ENCODE measurements at places on chromosomes 5 and 9.

DNA sequence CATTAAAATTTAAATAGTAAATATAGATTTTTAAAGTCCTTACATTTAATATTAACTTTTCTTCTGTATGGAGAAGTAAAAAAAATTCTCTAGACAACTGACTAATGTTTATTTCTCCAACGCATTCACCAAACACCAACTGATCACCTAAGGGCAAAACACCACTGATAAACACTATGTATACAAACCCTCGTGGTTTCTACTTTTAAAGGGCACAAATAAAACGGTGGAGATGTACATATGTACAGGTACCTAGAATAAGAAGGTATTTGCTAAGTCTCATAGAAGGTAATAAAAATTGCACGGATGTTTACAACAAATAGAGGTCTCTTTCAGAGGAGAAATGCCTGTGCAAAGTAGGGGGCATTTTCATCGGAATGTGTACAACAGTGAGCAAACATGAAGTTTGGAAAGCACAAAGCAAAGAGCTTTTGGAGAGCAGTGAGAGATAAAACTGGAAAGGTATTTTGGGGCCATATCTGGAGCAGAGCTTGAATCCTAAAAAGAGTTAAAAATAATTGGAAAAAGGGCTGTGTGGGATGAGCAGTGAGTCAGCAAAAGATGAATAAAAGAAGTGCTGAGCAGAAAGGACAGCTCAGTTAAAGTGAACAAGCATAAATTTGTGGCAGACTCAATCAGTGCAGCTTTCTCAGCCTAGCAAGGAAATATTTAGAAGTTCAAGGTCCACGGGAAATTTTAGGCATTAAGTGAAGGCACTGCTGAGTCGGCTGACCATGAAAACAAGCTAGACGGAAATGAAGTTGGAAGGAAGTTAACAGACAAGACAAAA lies 160.0 kb downstream of the TMEM161B start:
- no peak for DNase-seq

DNA sequence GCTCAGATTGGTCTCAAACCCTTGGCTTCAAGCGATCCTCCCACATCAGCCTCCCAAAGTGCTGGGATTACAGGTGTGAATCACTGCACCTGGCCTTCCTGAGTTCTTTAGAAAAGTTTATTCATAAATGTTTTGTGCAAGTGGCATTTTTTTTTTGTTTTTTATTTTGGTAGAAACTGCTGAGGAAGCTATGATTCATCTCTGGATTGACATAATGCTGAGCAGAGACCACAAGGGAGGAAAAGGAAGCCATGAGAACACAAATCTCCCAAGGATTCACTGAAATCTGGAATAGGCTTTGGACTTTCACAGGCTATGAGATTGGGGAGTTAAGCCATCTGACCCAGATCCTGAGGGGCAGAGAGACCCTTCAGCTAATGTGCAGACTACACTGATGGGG lies 3.4 kb upstream of the SLC46A2 start:
- DNase-seq: no peak

DNA sequence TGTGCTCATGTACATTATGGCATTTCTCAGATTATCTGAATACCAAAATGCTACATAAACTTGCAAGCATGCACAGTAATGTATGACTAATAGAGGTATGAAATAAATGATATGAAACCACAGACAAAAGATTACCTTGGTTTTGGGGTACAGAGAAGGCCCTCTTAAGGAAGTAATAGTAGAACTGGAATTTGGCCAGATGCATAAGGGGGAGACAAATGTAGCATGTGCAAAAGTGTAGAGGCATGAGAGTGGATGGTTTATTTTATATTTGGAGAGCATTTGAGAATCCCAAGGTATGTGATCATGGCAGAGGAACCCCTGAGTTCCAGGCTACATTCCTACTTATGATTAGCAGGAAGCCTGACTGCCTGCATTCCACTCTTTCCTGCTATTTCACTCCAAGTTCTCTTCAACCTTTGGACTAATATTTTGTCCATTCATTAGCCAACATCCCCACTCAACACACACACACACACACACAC lies 74.2 kb downstream of the MAMDC2 start:
- DNase-seq: no peak

- no peak for DNase-seq
Observed at GRCh38 chr5:111224561-111225345, 569 bp downstream of the CAMK4 start.

DNA sequence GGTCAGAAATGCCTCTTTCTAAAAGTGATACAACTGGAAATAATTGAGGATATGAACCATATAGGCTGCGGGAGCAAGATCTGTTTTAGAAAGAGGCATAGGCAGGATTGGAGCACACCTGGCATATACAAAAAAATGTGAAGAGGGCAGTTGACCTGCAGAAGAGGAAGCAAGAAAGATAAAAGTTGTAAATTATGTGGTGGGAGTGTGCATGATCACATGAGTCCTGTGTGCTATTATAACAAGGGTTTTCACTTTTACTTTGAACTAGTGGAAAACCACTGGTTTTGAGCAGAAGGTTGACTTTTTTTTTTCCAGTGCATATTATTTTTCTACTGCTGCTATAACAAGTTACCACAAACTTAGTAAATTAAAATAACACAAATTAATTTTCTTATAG lies 489.3 kb downstream of the ANXA1 start:
- no peak for DNase-seq

GRCh38 chr5:56594792-56595191 lies 220.6 kb upstream of the MAP3K1 start:
- no peak for DNase-seq

DNA sequence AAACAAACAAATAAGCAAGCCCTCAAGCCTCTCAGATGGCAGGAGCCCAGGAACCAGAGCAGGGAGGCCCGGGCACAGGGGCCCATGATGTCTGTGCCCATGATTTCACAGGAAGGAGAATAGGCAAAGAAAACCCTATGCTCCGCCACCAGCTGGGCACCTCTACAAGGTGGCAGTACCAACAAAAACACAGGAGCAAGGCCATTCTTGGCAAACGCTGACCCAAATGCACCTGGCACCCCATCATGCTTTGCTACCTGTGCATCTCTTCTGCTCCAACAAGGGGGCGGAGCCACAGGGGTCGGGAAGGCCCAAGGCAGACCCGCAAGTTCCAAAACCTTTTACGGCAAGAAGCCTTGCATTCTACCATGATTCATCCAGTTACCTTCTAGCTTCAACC lies 3.1 kb downstream of the BRD3 start:
- DNase-seq: no peak

- DNase-seq: peak; percentile 26
Observed at GRCh38 chr9:133656211-133657119, 20.3 kb downstream of the DBH start.

DNA sequence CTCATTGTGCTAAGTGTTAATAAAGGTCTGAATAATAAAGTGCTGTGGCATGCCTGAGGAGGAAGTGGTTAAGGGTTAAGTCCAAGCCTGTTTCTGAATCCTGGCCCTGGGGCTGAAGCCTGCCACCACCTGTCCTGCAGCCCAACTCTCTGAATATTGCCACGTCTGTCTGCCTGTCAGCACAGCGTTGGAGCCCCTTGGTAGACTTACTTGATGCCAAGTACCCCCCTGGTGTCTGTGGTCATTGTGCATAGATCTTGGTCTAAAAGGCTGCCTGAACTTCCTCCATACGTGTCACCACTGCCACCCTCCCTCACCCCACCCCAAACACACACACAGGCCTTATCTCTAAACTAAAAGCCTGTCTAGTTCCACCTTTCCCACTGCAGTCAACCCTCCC lies 35.4 kb upstream of the SLC2A8 start:
- no peak for DNase-seq

GRCh38 chr5:56166671-56167385 lies 66.3 kb downstream of the ANKRD55 start:
- no peak for DNase-seq

- DNase-seq: no peak
Observed at GRCh38 chr5:60492958-60493357, 207.0 kb downstream of the DEPDC1B start.

DNA sequence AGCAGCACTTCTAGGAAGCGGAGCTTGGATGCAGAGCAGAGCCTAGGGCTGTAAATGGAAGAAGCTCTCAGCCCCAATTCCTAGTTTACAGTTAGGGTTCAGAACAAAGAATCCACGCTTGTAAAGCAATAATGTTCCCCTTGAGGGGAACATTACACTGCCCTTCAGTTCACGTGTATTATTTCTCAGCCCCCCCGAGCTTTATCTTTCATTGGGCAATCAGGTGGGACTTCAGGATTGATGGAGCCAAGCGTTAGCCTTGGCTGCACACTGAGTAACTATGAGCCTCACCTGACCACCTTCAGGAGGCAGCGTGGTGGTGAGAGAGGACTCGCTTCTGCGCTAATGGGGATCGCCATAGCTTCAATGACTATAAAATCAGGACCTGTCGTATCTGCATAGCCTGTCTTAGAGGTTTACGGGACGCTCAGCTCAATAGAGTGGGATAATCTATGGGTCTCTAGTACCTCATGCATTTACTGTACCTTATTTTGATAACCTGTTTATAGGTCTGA lies 157.0 kb upstream of the RASEF start:
- no peak for DNase-seq

DNA sequence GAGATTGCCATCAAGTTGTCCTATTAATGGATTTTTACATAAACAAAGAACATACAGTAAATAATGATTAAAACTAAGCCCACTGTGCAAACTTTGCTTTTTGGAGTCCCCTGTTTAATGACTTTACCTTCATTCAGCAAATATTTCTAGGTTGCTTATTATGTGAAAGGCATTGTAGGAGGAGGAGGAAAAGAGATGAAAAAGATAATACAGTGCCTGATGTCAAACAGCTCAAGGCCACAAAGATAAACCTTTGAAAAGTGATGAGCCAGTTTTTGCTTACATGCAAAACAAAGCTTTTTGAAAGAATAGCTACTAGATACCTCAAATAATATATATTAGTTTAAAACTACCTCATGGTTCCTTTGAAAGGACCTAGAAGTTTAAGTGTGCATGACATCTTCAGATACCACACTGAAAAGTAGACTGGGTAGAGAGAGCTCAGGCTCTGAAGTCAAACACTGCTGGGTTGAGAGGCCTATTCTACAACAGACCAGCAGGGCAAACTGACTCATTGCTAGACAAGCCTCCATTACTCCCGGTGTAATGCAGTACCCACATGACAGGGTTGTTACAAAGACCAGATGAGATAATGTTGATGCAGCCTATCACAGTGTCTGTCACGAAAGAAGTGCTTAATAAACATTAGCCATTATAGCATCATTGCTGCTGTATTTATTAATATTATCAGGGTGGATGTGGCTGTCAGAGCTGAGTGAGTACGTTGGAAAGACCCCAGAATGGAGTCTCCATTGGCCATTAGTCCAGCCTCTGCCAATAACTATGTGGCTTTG lies 11.8 kb downstream of the DEPDC1B start:
- no peak for DNase-seq

DNA sequence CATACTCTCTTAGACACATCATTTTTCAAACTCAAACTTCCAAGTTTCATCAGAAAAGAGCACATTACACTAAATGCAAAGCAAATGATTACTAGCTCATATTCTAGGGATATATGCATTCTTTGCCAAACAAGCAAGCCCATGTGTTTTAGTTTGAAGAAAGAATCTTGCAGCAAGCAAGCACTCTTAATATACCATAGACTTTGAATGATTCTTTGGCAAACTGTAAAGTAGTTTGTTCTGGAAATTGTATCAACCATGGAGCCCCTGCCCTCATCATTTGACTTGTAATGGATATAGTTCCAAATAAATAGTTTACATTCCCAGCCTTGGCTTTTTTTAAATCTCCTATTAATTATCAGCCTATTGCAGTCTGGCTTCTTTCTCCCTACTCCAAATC lies 325.2 kb downstream of the NR2F1-AS1 start:
- no peak for DNase-seq

GRCh38 chr5:87872986-87873385 lies 395.7 kb downstream of the TMEM161B start:
- no peak for DNase-seq

DNA sequence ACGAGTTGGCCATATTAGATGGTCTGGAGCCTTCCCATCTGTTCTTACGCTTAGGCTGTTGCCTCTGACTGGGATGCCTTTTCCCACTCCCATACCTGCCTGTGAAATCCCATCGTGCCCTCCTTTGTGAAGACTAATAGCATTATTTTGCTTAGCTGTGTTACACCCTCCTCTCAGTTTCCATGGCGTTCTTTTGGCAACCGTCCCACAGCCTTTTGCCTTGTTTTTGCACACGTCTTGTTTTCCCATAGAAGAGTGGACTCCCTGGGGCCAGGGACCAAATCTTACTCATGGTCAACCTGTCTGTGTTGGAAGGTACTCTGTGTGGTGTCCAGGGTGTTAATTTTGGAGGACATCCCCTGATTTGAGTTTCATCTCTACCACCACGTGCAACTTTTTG lies 242.1 kb downstream of the HSPA4 start:
- DNase-seq: no peak

- no peak for DNase-seq
Observed at GRCh38 chr5:83095957-83096539, 18.7 kb downstream of the XRCC4 start.

DNA sequence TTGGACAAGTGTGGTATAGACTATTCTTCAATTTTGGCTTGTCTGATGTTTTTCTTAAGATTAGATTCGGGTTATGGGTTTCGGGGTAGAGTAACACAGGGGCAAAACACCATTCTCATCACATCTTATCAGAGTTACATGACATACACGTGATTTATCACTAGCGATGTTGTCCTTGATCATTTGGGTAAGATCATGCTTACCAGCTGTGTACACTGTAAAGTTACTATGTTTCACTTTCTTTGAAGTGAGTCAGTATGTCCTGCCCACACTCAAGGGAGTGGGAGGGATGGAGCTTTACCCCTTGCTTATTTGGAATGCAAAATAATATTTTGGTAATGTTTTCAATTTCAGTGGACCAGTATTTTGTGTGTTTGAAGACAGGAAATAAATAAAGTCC lies 101.8 kb upstream of the TAF11L2 start:
- DNase-seq: no peak

GRCh38 chr5:160262151-160263074 lies 33.1 kb downstream of the FABP6 start:
- no peak for DNase-seq

DNA sequence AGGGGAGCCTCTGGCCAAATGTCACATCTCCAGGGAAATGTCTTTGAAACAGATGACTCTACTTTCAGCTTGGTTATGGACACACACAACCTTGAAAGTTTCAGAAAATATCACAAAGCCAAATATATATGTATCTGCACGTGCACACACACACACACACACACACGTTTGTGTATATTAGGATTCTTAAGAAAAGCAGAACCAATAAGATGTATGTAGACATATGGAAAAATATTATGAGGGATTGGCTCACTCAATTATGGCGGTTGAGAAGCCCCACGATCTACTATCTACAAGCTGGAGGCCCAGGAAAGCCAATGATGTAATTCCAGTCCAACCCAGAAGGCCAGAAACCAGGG lies 194.9 kb downstream of the PALM2AKAP2 start:
- no peak for DNase-seq

GRCh38 chr5:35094948-35095347 lies 47.2 kb upstream of the AGXT2 start:
- no peak for DNase-seq
